Dermis lymphatic vessel endothelial cell (primary cell): ENCODE measurements at places on chromosomes 4 and X. TPM values are rescaled to one million over a fixed set of nuclear protein-coding genes. Genes with fewer than 3 reads are reported as not detected.

The CLCN5 gene
- 7.5 and 10.8 TPM in 2 replicates for total RNA-seq

The NAP1L3 gene
- total RNA-seq = 0.76 and 2.1 TPM in 2 replicates

The SPACA5B gene
- total RNA-seq = not detected in 2 replicates

The GAGE12J gene
- not detected in 2 replicates for total RNA-seq

The YTHDC1 gene
- 35.5 and 42.8 TPM in 2 replicates for total RNA-seq

The ARMCX5 gene
- total RNA-seq = 21.9 and 28.1 TPM in 2 replicates

The F11 gene
- total RNA-seq = not detected in 2 replicates

The RPL36A gene
- 277 and 518 TPM in 2 replicates for total RNA-seq

The UBA1 gene
- 79.4 and 107 TPM in 2 replicates for total RNA-seq

The CTSO gene
- 13.5 and 14.3 TPM in 2 replicates for total RNA-seq

The STARD8 gene
- total RNA-seq = 37.6 and 54.2 TPM in 2 replicates

The GPAT3 gene
- total RNA-seq = 15.0 and 22.3 TPM in 2 replicates

The TEX11 gene
- total RNA-seq = not detected in 2 replicates

The CFAP47 gene
- total RNA-seq = under 0.01 TPM in 1 of 2 replicates, not detected in the other

The CT83 gene
- total RNA-seq = not detected in 2 replicates

The TIGD4 gene
- total RNA-seq = under 0.01 and 0.09 TPM in 2 replicates

The PABPC5 gene
- total RNA-seq = 0.33 and 1.7 TPM in 2 replicates

The STAP1 gene
- total RNA-seq = under 0.01 TPM in 1 of 2 replicates, not detected in the other

The PDZD11 gene
- total RNA-seq = 32.1 and 32.9 TPM in 2 replicates

The DGAT2L6 gene
- not detected in 2 replicates for total RNA-seq

The TMSB15C gene
- total RNA-seq = 3.9 and 8.5 TPM in 2 replicates

The GNRHR gene
- total RNA-seq = not detected in 2 replicates

The CYSLTR1 gene
- not detected in 2 replicates for total RNA-seq

The GRK4 gene
- 2.4 and 3.7 TPM in 2 replicates for total RNA-seq

The CLDN34 gene
- total RNA-seq = 0.09 TPM in 1 of 2 replicates, not detected in the other

The PDZD4 gene
- 0.33 and 0.43 TPM in 2 replicates for total RNA-seq

The MAP9 gene
- 0.09 and 0.11 TPM in 2 replicates for total RNA-seq
